ENCODE measurements at places on chromosomes 1 and 21.

- DNase-seq: no peak
Observed at GRCh38 chr21:45499201-45499750, 43.0 kb downstream of the SLC19A1 start.

DNA sequence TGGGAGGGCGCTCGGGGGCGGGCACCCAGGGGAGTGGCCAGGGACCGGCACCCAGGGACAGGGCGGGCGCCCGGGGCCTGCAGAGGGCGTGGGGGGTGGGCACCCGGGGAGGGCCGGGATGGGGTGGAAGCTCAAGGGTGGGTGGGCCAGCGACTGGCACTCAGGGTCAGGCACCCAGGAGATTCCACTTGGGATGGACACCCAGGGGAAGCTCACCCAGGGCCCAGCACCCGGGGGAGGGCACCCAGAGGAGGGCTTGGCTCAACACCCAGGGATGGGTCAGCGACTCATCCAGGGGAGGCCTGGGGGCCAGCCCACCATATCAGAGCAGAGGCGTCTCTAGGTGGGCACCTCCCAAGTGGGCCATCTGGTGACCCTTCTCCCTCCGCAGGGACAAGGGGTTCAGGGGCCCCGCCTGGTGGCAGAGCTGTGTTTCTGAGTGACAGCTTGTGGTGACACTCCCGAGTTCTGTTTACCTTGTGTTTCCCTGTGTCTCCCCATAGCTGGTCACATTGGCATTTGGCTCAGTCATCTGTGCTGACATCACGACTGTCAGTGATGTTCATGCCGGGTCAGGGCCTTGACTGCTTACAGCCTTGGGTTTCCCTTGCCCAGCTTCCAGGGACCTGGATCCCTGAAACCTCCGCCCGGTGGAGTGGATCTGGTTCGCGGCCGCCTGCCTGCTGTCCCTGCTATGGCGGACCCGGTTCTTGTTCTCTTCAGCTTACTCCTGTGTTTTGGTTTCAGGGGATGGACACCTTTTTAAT lies 749 bp downstream of the IBA57 start:
- no peak for DNase-seq

DNA sequence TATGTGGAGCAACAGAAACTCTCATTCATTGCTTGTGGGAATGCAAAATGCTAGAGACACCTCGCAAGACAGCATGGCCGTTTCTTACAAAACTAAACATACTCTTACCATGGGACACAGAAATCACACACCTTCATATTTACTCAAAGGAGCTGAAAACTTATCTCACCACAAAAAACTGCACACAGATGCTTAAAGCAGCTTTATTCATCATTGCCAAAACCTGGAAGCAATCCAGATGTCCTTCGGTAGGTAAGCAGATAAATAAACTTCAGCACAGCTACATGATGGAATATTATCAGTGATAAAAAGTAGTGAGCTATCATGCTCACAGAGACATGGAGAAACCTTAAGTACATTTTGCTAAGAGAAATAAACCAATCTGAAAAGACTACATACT lies 124.3 kb downstream of the RERE start:
- no peak for DNase-seq

- DNase-seq: no peak
Observed at GRCh38 chr1:23370330-23370708, 683 bp upstream of the ZNF436 start.

DNA sequence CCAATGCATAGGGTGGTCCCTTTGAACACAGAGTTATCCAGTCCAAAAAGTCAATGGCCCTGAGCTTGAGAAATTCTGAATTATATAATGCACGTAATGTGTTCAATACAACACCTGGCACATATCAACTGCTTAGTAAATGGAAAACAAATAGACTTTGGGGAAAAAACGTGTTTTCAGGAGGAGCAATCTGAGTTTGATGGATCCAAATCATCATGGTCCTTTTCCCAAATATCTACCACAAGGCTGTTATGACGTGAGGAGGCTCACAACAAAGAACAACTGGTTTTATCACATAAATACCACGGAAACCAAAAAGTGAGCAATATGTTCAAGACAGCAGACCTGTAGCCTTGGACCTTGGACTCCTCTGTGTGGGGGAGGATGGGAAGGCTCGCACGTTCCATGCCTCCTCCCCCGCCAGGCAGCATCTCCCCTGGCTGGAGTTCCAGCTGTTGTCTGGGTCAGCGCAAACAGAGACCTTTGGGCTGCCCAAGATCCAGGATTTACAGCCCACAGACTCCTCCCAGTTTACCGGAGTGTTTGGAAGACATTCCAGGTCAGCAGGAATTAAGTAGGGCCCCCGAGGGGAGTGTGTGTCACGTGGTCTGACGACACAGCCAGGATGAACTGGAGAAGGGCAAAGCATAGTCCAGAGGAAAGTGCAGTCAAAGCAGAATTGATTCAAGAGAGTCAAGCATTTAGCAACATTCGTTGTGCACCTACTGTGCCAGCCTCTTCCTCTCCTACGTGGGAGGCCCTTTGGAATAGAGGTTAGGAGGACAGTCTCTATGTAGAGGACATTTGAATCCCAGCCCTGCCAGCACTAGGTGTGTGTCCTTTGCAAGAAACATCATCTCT lies 32.2 kb upstream of the MED18 start:
- DNase-seq: no peak

All from NCI-H187 treated with DMSO at 0.1 percent for 48 hours (cell line).